ENCODE measurements at places on chromosomes 11 and 22. TPM values are rescaled to one million over a fixed set of nuclear protein-coding genes. Genes with fewer than 3 reads are reported as not detected.

- no peak for DNase-seq
- H3K27me3 ChIP-seq: peaks cover 3% of the 10 kb centered on the region
- peaks cover 21% of the 10 kb centered on the region for H3K4me1 ChIP-seq
- H3K4me3 ChIP-seq: no peak overlapping the region
Observed at GRCh38 chr11:19651028-19651427, 61.6 kb upstream of the NAV2 start.

DNA sequence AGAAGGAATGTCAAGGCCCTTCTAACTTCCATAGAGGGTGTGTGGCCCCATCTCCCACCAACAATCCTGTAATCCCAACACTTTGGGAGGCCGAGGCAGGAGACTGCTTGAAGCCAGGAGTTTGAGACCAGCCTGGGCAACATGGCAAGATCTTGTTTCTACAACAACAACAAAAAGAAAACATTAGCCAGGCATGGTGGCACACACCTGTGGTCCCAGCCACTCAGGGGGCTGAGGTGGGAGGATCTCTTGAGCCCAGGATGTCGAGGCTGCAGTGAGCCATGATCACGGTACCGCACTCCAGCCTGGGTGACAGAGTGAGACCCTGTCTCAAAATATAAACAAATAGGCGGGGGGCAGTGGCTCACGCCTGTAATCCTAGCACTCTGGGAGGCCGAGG is 16.9 kb downstream of the TSPAN32 start:
- H3K27ac ChIP-seq: no peak overlapping the region
- no peak overlapping the region for H3K4me3 ChIP-seq
- peaks cover 5% of the 10 kb centered on the region for H3K4me1 ChIP-seq
- no peak for DNase-seq
- H3K36me3 ChIP-seq: peaks cover 4% of the 10 kb centered on the region

The NXPE2 gene
- not detected for total RNA-seq

The GGT5 gene
- 37.5 TPM for total RNA-seq

GRCh38 chr11:17217401-17217800 is 9.6 kb upstream of the PIK3C2A start:
- no peak for DNase-seq
- no peak overlapping the region for H3K4me3 ChIP-seq
- no peak overlapping the region for H3K27ac ChIP-seq
- no peaks in the 10 kb centered on the region for H3K4me1 ChIP-seq
- H3K36me3 ChIP-seq: no peaks in the 10 kb centered on the region
- H3K27me3 ChIP-seq: no peaks in the 10 kb centered on the region

GRCh38 chr11:643849-644738 is 7.0 kb downstream of the DRD4 start:
- H3K36me3 ChIP-seq: peaks cover 5% of the 10 kb centered on the region
- no peak overlapping the region for H3K4me3 ChIP-seq
- no peak overlapping the region for H3K27ac ChIP-seq
- no peaks in the 10 kb centered on the region for H3K27me3 ChIP-seq

The PLEKHA7 gene
- 0.92 TPM for total RNA-seq

- H3K4me1 ChIP-seq: no peaks in the 10 kb centered on the region
- peaks cover 42% of the 10 kb centered on the region for H3K36me3 ChIP-seq
- no peak overlapping the region for H3K27ac ChIP-seq
- H3K4me3 ChIP-seq: no peak overlapping the region
- no peak for DNase-seq
Observed at GRCh38 chr22:31332010-31332409, 14.1 kb downstream of the PATZ1 start.

The MYBPC3 gene
- total RNA-seq: not detected

The KCNJ4 gene
- total RNA-seq: 0.27 TPM

- H3K27me3 ChIP-seq: peaks cover 43% of the 10 kb centered on the region
- no peaks in the 10 kb centered on the region for H3K4me1 ChIP-seq
- H3K4me3 ChIP-seq: no peak overlapping the region
- no peak for DNase-seq
Observed at GRCh38 chr11:117597071-117597470, 199.9 kb downstream of the DSCAML1 start.

DNA sequence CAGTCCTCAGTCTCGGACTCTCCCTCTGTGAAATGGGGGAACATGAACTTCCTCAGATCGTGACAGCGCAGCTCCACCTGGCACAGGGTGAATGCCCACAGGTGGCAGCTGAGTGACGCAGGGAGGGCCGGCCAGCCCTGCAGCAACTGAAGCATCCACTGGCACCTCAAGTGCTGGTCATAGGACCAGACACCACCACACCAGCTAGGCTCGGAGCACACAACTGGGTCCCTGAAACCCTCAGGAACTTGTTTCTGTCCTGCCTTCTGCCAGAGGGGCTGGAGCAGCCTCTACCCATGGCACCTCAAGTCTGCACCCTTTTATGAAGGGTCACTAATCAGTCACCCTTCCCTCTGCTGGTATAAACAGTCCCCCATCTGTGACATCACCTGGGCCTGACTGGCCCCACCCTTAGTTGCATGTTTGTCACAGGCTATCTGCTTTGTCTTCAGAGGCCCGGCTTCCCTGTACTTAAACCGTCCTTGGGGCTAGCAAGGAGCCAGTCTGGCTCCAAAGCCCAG is 7.4 kb upstream of the CDC42BPG start:
- no peaks in the 10 kb centered on the region for H3K27me3 ChIP-seq
- no peak overlapping the region for H3K4me3 ChIP-seq
- peaks cover 45% of the 10 kb centered on the region for H3K4me1 ChIP-seq
- no peak for DNase-seq
- peak overlapping the region; percentile 15 for H3K27ac ChIP-seq

The OR8G5 gene
- not detected for total RNA-seq

DNA sequence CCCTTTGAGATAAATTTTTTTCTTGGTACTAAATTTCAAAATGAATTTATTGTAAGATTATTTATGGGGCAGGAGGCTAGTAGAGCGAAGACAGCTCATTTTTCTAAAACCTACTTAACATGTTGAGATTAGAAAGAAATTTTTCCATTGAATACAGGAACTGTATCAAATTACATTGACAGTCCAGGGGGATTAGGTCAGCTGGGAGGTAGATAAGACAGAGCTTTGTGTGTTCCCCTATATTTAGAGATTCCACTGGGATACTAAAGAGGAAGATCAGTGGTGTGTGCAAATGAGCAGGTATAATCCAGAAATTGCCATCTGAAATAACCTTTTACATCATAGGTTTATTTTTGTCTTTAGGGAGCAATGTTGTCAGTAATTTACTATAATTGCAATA is 32.1 kb downstream of the ENDOD1 start:
- DNase-seq: no peak
- H3K27me3 ChIP-seq: no peaks in the 10 kb centered on the region
- no peak overlapping the region for H3K4me3 ChIP-seq
- H3K27ac ChIP-seq: no peak overlapping the region

DNA sequence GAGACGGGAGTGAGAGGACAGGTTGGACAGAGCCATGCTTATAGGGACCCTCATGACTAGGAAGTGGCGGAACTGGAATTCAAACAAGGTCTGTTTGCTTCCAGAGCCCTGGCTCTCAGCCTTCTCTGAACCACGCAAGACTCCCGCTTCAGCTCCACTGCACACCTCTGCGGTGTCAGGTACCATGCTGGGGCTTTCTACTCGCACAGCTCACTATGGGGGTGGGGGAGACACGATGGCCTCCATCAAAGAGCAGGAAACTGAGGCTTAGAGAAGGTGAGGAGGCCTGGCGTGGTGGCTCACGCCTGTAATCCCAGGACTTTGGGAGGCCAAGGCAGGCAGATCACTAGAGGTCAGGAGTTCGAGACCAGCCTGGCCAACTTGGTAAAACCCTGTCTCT is 14.2 kb downstream of the SUN2 start:
- DNase-seq: no peak
- peaks cover 5% of the 10 kb centered on the region for H3K4me1 ChIP-seq
- peaks cover 40% of the 10 kb centered on the region for H3K36me3 ChIP-seq
- H3K4me3 ChIP-seq: no peak overlapping the region
- no peaks in the 10 kb centered on the region for H3K27me3 ChIP-seq
- no peak overlapping the region for H3K27ac ChIP-seq

- no peaks in the 10 kb centered on the region for H3K36me3 ChIP-seq
- no peak overlapping the region for H3K27ac ChIP-seq
Observed at GRCh38 chr22:23539135-23539838, 40.8 kb downstream of the IGLL1 start.

DNA sequence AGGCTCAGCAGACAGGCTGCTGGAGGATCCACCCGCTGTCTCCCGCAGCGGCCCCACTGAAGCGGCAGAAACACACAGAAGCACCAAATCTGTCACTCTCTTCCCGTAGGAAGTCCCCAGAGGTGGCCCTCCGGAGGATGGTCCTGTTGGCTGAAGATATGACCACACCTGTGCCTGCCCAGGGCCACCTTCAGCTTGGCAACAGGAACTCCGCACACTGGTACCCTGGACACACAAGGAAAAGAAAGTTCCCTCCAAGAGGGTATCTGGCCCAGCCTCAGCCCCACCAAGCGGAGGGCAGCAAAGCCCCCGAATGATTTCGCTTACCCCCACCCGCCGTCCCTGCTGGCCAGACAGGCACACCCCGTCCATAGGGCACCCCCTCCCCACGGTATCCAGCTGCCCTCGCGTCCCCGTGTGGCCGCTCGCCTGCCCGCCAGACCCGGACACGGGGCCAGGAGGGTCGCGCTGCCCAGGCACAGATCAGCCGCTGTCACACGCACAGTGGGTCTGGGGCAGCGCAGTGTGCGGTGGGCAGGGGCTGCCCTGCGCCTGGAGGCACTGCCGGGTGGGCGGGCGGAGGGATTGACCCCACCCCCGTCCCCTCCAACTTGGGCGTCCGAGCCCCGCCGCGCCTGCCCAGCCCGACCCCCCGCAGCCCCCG is 7.0 kb downstream of the RASSF7 start:
- DNase-seq: peak; percentile 87
- H3K36me3 ChIP-seq: no peaks in the 10 kb centered on the region
- no peaks in the 10 kb centered on the region for H3K27me3 ChIP-seq
- peak overlapping the region; percentile 87 for H3K4me3 ChIP-seq

The FKBP2 gene
- 43.0 TPM for total RNA-seq

The BBOX1 gene
- total RNA-seq: 0.90 TPM
